ENCODE measurements at places on chromosomes 4 and X. TPM values are rescaled to one million over a fixed set of nuclear protein-coding genes. Genes with fewer than 3 reads are reported as not detected.

GRCh38 chr4:70630162-70630561, 1.6 kb downstream of the ENAM start:
- H3K36me3 ChIP-seq = no peaks in the 10 kb centered on the region
- no peak overlapping the region for H3K27ac ChIP-seq
- no peaks in the 10 kb centered on the region for H3K27me3 ChIP-seq
- H3K4me3 ChIP-seq = no peak overlapping the region
- no peak for DNase-seq

DNA sequence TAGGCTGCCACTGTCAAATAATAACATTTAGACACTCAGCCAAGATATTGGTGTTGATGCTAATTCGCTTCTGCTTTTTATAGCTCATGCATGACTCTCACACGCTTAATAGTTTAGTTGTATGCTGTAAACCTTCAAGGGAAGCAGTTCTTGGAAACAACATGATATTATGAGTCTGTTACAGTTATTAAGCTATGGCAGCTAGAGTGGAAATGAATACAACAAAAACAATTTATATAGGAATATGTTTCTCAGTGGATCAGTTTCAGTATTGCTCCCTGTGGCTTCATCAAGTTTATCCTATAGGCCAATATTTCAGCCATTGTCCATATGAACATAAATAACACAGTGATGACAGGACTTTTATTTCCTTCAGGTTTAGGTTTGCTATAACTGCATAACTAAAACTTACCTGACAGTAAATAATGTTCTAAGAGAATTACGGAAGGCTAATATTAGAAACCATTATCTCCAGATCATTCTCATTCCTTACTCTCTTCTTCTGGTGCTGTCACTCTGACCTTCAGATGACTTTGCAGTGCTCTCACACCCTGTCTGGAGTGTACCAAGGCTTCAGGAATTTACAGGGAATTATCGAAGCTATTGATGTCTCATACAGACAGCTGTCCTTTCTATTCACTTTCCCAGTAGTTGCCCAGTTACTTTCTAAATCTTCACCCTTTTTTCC, 555.0 kb downstream of the ANKRD50 start:
- H3K27me3 ChIP-seq = no peaks in the 10 kb centered on the region
- DNase-seq = no peak

DNA sequence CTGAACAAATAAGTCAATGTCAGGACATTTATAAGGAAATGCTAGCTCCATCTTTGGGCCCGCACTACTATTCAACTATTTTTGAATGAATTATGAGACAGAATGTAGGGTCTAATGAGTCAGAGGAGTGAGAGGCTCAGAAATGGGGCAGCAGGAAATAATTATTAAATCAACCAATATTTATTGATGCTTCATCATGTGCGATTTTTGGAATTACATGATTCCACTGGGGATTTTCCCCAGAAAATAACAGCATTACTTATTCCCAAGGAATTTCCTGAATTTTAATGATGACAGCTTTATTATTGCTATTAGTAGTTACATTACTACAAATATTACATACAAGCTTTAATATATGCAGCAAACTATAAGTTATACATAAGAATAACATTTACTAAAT, 49.3 kb upstream of the PHF8 start:
- no peak overlapping the region for H3K27ac ChIP-seq
- H3K27me3 ChIP-seq = no peaks in the 10 kb centered on the region
- no peak overlapping the region for H3K4me3 ChIP-seq
- H3K36me3 ChIP-seq = peaks cover 11% of the 10 kb centered on the region
- no peak for DNase-seq
- no peaks in the 10 kb centered on the region for H3K4me1 ChIP-seq

Gene PLAC1
- total RNA-seq = not detected

Gene GAGE12J
- total RNA-seq = not detected

Gene SERTM2
- total RNA-seq = not detected

Gene PARM1
- total RNA-seq = 6.7 TPM

Gene PITX2
- total RNA-seq = not detected
